ENCODE measurements at places on chromosomes 4 and X.

DNA sequence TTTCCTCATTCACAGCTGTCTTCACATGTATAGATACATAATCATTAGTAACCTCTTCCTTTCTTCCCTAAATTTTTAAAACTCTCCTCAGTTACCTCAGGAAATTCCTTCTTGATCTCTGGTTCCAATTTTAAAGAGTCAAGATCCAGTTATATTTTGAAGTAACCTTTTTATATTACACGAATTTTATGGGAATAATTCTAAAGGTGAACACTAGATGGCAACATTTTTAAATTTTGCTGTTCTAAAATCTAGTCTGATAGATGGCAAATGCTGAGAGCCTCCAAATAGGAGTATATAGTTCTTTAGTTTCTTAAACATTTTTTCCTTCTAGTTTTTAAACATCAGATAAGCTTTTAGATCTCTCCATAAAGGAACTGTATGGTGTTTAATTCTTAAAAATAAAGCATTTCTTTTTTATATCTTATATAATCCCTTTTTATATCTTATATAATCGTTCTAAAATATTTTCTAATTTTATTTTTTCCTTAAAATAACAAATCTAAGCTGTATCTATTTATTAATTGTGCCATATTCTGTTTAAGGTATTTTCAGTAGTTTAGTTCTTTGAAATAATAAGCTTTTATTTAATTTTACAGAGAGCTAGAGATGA is 37.9 kb upstream of the PAPSS1 start:
- no peak for DNase-seq

GRCh38 chr4:167868163-167868562 is 224.2 kb upstream of the ANXA10 start:
- no peak for DNase-seq

DNA sequence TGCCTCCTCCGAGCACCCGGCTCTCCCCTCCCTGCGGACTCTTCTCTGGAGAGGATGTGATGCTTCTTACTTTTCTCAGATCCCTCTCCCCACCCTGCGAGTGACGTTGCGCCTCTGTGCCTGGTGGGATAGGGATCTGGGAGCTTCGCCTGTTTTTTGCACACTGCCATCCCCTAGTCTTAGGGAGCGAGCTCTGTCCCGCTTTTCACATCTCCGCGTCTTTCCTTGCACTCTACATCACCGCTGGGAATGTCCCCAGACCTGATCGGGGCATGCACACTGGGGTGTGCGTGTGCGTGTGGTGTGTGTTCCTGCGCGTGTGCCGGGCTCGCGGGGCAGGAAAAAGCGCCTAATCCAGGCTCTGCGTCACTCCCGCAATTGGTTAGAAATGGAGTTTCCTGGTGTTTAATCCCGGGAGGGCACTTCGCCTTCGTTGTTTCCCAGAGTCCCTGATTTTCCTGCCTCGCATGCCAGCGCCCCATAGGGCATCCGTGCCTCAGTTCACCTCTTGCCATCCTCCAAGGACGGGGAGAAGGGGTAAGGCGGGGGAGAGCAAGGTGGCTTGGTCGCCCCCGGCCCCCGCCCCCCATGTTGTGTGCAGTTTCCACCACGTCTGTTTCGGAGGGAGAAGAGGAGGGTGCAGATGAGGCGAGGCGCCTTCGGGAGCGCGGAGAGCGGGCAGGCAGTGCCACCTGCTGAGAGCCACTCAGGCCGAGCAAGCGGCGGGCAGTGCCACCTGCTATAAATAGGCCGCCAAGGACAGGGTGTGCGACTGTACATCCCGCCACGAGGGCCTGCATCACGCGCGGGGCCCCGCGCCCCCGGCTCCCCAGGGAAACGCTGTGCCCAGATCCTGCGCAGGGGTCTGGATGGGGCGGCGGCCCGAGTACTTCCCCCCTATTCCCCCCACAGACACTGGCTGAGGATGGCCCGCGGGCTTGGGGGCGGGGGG is 759 bp upstream of the TBC1D1 start:
- no peak for DNase-seq

- DNase-seq: no peak
Measured at GRCh38 chr4:109846395-109847098, 1.4 kb upstream of the LRIT3 start.

- no peak for DNase-seq
Measured at GRCh38 chrX:107154787-107155620, 36.4 kb upstream of the RBM41 start.

GRCh38 chr4:80196259-80196921 is 913 bp upstream of the PRDM8 start:
- no peak for DNase-seq

Data from stimulated activated CD8-positive, alpha-beta memory T cell treated with anti-CD3 and anti-CD28 coated beads, Interleukin-7, amount 100 ng/mL, for 24 hours (primary cell).